PC-3 (cell line): ENCODE measurements at places on chromosomes 13 and 19. TPM values are rescaled to one million over a fixed set of nuclear protein-coding genes. Genes with fewer than 3 reads are reported as not detected.

Gene MRPS12
- total RNA-seq: 143 and 156 TPM in 2 replicates

Gene KIR2DL4
- total RNA-seq: not detected in 2 replicates

Gene ZNF440
- total RNA-seq: 11.6 and 11.9 TPM in 2 replicates

Gene LIPE
- total RNA-seq: 2.1 and 3.7 TPM in 2 replicates

Gene APOC1
- 2.7 and 3.3 TPM in 2 replicates for total RNA-seq

Gene ZNF560
- total RNA-seq: not detected in 2 replicates

Gene TUBB4A
- total RNA-seq: 4.6 and 6.0 TPM in 2 replicates
